ENCODE measurements at places on chromosomes 16 and 17.

DNA sequence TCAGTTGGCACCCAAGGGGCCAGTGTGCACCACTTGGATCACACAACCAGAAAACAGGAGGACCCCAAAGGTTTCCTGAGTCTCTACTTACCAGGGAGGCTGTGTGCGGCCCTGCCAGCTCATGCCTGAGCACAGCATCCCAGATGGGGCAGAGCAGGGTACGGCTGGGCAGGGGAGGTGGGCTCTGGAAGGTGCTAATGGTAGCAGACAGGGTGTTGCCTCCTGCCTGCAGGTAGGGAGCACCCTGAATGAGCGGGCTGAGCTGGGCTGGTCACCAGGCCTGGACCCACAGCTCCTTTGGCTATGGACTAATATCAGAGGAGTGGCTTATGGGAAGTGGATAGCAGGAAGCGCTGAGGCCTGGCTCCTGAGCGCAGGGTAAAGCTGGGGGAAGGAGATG lies 14.6 kb downstream of the RECQL5 start:
- DNase-seq: no peak

DNA sequence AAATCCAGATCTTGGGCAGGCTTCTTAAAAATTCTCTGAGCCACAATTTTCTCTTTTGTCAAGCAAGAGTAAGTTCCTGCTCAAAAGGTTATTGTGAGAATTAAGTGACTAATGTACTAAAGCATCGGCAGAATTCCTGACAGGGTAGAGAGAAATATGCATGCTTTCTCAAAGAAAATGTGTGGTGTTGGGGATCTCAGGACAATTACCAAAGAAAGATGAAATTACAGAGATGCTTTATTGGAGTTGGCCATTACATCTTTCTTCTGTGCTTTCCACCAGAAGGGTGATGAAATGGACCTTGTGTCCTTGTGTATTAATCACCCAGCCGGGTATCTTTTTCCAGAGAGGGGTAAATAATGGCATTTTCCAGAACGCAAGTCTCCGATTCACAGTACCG lies 1.7 kb upstream of the USP43 start:
- DNase-seq: no peak

- DNase-seq: no peak
Observed at GRCh38 chr17:76331083-76331482, 22.6 kb downstream of the PRPSAP1 start.

- DNase-seq: no peak
Observed at GRCh38 chr16:4800290-4801041, 2.0 kb downstream of the ROGDI start.

DNA sequence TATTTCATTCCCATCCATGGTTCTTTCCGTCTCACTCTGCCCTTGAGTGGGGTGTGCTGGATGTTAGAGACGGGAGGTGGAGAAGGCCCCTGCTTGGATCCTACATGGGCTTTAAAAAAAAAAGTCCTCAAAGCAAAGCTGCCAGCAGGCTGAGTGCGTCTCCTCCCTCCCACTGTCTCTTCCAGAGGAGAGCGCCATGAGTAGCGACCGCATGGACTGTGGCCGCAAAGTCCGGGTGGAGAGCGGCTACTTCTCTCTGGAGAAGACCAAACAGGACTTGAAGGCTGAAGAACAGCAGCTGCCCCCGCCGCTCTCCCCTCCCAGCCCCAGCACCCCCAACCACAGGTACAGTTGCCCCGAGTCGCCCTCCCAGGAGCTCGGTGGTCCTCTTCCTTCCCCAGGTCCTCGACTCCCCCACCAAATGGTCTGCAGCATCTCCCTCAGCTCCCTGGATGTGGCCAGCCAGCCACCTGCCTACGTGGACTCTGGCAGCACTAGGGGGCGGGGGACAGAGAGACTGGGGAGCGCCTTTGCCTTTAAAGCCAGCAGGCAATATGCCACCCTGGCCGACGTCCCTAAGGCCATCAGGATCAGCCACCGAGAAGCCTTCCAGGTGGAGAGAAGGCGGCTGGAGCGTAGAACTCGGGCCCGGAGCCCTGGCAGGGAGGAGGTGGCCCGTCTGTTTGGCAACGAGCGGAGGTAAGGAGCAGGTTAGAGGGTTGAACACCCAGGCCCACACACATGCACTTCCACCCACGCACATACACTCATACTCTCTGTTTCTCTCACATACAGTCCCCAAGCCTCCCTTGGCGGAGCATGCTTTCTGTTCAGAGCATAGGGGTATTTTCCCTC lies 68.2 kb downstream of the PLD6 start:
- no peak for DNase-seq

- DNase-seq: no peak
Observed at GRCh38 chr17:68006797-68007196, 10.5 kb upstream of the C17orf58 start.

- DNase-seq: no peak
Observed at GRCh38 chr16:82876951-82877350, 250.2 kb downstream of the CDH13 start.

GRCh38 chr16:11298143-11298900 lies 17.2 kb upstream of the PRM1 start:
- no peak for DNase-seq

DNA sequence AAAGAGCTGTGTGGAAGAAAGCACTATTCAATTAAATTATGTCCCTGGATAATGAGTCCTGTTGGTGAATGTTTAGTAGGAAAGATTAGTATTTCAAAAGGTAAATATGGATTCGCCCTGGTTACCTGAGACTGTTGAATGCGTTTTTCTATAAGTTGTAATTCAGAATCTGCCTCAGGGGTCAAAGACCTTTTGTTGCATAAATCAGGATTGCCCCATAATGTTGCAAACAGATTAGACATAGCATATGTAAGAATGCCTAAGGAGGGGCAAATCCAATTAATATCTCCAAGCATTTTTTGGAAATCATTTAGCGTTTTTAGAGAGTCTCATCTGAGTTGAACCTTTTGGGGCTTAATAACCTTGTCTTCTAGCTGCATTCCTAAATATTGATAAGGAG lies 70.1 kb upstream of the ARL4D start:
- DNase-seq: no peak

- DNase-seq: peak; percentile 36
Observed at GRCh38 chr17:27381007-27381501, 75.2 kb upstream of the KSR1 start.

DNA sequence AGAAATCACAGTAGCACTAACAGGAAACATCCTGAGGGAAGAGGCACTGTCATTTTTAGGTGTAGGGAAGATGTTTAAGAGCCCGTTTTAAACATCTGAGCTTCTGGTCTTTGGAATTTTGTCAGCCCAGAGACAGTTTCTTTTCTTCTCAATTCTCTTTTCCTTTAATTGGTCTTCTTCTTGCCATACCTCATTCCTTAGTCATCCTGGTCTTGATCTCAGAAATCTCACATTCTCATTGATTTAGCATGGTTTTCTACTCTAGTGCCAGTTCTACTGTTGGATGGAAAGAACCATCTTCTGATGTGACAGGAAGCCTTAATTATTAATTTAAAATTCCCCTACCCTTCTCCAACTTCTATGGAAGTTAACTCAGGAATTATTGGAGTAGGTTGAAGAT lies 25.4 kb downstream of the BMERB1 start:
- DNase-seq: peak; percentile 29

DNA sequence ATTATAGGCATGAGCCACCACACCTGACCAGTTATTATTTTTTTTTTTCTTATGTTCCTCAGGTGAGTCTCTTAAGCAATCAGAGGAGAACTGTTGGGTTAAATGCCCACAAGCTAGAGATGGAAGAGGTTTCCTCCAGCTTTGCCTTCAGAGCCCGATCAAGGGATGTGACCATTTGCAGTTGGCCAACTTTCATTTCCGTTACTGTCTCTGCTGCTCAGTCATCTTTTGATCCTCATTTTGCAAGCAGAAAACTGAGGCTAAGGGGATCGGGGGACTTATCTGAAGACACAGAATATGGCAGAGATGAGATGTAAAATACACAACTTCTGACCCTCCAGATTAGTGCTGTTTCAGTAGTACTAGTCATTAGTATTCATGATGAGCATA lies 188.8 kb downstream of the RAB11FIP4 start:
- DNase-seq: no peak

DNA sequence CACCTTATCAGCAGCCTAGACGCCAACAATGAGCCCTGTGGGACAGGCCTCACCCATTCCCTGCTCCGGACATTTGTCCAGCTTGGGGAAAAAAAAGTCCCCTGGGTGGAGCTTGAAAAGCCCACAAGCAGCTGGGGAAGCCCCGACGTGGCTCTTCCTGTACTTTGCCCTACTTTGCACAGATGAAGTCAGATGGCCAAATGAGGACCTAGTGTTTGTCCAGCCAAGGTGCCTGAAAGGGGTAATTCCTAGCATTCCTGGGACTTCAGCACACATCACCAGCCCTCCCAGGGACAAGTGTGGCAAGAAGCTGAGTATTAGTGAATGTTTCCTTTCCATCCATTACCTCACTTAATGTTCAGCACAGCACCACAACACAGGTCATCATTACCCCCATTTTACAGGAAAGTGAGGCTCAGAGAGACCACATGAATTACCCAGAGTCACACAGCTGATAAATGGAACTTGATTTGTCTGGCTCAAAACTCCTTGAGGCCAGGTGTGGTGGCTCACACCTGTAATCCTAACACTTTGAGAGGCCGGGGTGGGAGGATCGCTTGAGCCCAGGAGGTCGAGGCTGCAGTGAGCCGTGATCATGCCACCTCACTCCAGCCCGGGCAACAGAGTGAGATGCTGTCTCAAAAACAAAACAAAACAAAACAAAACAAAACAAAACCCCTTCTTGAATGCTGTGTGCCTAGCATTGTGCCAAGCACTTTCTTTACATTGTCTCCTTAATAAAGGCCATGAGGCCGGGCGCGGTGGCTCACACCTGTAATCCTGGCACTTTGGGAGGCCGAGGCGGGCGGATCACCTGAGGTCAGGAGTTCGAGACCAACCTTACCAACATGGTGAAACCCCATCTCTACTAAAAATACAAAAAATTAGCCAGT lies 19.9 kb upstream of the PLLP start:
- peak; percentile 29 for DNase-seq

- peak; percentile 67 for DNase-seq
Observed at GRCh38 chr17:27319541-27320221, 25.8 kb downstream of the WSB1 start.

DNA sequence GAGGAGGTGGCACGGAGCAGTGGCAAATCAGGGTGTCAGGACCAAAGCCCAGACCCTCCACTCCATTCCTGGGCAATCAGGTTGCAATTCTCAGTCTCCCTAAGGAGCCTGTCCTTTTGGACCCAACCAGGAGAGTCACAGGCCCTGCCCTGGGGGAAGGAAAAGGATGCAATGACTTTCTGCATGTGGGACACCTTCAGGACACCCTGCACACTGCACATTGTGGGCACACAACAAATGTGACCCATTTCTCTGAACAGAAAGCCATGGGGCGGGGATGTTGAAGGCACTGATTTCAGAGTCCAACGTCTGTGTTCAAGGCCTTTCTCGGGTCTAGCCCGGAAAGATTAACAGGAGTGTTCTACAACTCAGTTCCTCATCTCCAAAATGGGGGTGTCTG lies 286.2 kb upstream of the FOXF1 start:
- no peak for DNase-seq

DNA sequence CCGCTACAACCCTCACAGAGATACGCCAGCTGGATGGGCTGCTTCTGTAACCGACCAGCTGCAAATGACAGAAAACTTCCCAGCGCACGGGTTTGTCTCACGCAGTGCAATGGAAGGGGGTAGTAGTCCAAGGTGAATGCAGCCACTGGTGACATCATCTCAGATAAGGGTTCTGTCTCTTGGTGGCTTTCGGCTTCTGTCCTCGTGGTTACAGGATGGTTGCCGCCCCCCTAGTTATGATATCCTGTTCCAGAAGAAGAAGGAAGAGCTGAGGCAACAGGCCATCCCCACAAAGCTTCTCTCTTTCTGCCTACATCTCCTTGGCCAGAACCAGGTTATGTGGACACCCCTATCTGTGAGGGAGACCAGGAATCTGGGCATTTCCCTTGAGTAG lies 40.3 kb upstream of the BAHCC1 start:
- no peak for DNase-seq

DNA sequence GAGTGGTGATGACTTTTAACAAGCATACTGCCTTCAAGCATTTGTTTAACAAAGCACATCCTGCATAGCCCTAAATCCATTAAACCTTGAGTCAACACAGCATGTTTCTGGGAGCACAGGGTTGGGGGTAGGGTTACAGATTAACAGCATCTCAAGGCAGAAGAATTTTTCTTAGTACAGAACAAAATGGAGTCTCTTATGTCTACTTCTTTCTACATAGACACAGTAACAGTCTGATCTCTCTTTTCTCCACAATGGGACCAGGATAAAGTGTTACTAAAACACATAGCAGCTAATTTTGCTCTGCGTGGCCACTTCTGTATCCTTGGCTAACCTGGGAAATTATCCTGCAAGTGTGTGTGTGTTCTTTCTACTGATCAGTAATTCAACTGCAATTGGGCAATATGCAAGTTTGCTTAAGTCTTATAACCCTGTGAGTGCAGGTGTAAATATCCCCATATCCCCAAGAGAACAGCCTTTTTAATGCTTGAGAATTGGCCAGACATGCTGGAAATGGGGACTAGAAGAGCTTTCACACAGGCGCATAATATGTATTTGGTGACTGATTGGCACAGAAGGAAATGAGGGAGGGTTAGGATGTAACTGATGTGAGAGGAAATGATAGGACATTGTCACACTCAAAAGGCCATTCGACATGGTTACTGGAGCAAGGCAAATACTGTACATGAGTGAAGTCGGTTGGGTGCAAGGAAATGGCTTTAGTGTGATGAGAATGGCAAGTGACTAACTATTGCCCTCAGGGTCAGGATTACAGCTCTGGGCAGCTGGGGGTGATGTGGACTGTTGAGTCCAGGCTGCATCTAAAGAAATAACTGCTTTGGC lies 10.8 kb upstream of the ANKS4B start:
- no peak for DNase-seq

- no peak for DNase-seq
Observed at GRCh38 chr16:84380405-84380804, 12.1 kb downstream of the ATP2C2 start.

- DNase-seq: no peak
Observed at GRCh38 chr16:71927787-71928186, 32.5 kb downstream of the IST1 start.

- DNase-seq: no peak
Observed at GRCh38 chr16:66366433-66367299, at the start of gene CDH5. Gene CDH5, plus strand, starts transcription at chr16:66366691. Its CDS starts 12,647 bp downstream, at chr16:66379338.

DNA sequence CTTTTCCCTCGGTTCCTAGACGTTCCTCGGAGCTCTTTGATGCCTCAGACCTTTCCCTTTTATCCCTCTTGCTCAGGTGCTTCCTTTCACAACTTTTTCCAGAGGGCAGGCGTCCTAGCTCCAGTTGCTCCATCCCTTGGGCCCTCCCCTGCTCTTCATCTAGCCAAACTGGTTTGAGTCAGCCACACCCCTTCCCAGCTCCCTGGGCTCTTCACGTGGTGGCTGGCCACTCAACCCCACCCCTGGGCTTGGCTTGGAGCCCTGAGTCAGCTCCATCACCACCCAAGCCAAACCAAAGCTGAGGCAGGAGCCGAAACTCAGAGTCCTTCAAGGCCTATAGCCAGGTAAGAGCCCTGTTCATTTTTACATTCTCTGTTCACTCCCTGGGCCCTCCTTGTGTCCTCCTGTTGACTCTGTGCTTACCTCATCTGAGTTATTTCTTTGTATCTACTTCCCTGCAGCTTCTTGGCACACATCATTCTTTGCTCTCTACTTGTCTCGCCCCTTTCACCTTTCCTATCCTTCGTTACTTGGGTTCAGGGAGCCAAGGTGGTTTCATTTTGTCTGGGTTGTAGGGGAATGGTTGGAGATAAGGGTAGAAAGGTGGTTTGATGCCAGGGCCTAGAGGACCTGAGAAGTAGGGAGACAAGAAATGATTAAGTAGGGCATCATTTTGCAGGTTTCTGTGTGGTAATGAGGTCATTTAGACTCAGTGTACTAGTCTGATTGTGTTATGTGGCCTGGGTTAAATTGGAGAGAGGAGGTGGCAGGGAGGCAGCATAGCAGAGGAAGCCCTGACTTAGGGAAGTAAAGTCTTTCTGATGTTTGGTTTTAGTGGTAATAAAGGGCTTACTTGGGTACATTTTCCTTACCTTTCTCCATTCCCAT lies 7.6 kb upstream of the PHKG2 start:
- peak; percentile 96 for DNase-seq

Measured in AG08395 (cell line).